ENCODE measurements at places on chromosomes 13 and 19.
A peak's percentile ranks its signal among the peaks of the same experiment; 100 is the strongest.

DNA sequence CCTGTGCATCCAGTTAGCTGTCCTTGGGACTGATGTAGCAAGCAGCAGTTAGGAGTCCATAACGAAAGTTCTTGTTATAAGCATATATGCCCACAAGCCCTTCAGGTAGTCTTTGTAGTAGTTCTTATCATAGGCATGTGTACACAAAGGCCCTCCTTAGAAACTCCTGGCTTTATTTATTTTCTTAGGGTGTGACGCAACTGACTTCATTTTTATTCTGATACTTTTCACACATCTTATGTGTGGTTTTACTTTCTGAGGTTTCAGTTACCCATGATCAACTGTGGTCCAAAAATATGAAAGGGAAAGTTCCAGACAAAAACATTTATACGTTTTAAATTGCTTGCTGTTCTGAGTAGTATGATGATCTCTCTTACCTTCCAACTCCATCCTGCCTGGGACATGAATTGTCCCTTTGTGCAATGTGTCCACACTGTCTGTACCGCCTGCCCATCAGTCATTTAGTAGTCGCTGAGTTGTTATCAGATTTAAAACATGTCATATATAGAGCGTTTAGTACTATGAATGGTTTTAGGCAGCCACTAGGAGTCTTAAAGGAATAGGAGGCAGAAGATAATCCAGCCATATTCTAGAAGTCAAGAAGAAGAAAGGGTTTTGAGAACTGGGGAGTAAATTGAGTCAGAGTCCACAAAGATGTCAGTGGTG lies 19.4 kb downstream of the GPC5 start:
- no peak for DNase-seq

DNA sequence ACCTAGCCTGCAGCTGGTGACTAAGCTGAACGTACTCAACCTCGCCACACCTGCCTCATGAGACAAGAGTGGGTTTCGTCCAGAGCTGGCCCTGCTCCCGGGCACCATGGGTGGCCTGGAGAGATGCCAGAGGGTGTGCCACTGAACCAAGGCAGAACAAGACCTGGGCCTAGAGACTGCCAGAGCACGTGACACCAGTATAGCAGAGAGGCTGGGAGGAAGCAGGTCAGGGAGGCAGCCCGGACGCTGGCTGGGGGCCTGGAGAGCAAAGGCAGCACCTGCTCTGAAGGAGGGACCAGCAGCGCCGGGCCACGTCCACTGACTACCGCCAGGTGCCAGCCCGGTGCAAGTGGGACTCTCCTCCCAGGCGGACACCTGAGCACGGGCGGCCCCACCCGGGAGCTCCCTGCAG lies 7.3 kb upstream of the C13orf46 start:
- DNase-seq = no peak

DNA sequence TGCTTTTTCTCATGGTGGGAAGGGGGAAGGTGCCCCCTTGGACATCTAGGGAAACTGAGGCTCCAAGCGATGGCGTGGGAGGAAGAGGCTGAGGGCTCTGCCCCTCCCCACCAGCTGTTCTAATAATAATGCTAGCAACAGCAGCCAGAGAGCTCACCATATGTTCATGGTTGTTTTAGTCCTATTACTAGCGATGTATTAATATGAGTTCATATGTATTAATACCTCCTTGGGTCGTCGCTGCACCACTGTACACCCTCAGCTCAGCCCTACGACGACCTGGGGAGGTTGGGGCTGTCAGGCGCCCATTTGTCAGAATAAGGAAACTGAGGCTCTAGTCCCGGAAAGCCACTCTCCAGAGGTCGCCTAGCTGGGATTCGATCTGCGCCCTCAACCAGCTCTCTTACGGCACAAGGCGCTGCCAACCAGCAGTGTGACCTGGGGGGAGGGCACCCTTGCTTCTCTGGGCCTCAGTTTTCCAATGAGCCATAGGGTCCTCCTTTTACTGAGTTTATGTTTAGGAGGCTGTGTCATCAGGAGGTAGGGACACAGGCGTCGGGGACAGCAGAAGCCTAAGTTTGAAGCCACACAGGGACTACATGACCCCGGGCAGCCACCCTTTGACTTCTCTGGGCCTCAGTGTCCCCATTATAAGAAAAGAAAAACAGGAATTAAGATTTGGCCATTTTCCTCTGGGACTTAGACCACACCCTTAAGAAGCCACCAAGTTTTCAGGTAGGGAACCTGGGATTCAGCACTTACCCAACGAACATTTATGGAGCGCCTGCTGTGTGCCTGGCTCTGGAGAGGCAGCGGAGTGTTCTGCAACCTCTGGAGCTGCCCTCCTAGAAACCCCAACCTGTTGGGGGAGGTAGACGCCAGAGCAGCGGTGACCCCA lies 664 bp downstream of the MAST3 start:
- DNase-seq = no peak

GRCh38 chr19:13726323-13726722 lies 38.0 kb upstream of the MRI1 start:
- no peak for DNase-seq

- no peak for DNase-seq
These were observed 28.5 kb downstream of the GARRE1 start for GRCh38 chr19:34282611-34283519.

- DNase-seq = no peak
These were observed 11.3 kb downstream of the SOX1 start for GRCh38 chr13:112078216-112078615.

DNA sequence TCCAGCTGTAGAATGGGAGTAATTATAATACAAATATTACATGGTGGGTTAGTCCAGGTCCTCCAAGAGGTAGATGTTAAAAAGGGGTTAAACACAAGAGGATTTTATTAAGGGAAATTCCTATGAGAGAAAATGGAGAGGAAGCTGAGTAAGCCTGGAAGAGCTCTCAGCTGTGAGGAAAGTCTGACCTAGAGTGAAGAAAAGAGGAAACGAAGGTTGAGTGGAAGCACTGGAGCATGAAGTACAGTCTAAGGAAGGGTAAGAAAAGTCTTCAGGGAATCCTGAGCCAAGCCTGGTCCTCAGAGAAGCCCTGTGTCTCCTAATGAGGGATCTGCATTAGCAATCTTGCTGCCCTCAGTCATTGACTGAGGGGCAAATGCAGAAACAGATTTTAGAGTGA lies 506.2 kb downstream of the GPC5 start:
- no peak for DNase-seq

DNA sequence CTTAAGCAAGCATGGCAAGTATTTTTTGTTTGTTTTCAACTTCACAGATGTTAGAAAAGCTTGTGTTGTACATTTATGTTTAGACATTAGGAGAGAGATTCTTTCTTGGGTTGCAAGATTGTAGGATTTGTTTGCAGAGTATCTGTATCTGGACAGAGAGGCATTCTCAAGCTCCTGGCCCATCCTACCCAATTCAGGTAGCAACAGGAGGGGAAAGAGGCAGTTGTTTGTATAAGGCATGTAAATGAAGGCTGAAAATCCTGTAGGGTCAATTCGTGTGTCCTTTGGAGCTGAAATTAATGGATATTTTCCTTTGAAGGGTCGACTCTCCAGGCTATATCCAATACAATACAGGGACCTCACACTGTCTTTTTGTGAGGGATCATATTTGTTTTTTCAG lies 147.3 kb downstream of the KCNRG start:
- no peak for DNase-seq

DNA sequence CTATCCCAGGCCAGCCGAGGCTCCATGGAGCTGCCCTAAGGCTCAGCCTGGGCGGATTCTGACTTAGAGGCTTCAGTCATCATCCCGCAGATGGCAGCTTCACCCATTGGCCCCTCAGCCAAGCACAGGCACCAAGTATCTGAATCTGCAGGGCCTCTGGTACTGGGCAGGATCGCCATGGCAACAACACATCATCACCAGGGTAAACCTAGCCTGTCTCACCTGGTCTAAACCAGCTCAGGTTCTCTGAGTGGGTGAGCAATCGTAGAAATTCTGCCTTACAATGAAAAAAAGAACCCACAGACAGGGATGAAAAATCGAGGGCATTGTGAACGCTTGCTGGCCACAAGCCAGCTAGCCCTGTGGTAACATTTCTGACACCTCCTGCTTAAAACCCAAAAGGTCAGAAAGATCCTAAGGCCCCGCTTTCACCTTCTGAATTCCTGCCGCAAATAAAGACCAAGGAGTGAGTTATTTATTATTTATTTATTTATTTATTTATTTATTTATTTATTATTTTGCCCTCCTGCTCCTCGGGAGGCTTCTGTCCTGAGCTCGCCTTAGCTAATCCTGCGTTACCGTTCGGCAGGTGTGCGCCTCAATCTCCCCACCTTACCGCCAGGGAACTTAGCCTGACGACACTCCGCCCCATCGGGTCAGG lies 12.0 kb upstream of the CEACAM21 start:
- no peak for DNase-seq

- DNase-seq = no peak
These were observed 19.8 kb upstream of the NAPA start for GRCh38 chr19:47534628-47535027.

- DNase-seq = no peak
These were observed 428.6 kb downstream of the RFC3 start for GRCh38 chr13:34246511-34246910.

- no peak for DNase-seq
These were observed 359.7 kb downstream of the IRS2 start for GRCh38 chr13:109426690-109426990.

DNA sequence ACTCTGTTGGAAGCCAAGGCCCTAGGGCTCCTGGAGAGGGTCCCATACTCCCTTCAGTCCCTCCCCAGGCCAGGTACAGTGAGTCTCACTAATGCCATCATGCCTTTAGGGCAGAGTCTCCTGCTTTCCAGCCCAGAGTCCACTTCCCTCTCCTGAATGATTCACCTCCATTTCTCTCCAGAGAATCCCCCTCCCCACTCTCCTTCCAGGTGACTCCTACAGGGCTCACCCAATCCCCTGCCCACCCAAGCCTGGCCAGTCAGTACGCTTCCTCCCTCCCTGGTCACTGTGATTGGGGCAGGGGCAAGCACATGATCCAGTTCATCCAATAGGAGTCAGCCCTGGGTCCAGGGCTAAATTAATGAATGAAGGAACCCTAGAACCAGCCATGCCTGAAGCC lies 35.0 kb upstream of the PNMA8B start:
- no peak for DNase-seq

GRCh38 chr19:15669891-15670290 lies 3.0 kb upstream of the CYP4F12 start:
- DNase-seq = no peak

DNA sequence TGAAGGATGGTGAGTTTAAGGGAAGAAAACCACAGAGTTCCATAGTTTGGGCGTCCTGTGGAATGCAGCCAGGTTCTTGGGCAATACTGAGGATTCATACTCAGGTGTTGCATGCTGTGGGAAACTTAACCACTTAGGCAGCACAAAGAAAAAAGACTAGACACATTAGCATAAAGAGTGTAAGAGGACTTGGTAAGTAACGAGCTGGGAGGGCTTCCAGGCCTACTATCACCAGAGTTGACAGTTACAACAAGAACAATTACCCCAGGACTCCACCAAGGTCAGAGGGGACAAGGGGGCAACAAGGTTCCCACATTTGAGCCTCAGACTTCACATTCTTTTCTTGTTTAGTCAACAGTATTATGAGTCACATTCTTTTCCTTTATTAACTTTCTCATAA lies 33.2 kb downstream of the KCTD12 start:
- peak; percentile 86 for DNase-seq

DNA sequence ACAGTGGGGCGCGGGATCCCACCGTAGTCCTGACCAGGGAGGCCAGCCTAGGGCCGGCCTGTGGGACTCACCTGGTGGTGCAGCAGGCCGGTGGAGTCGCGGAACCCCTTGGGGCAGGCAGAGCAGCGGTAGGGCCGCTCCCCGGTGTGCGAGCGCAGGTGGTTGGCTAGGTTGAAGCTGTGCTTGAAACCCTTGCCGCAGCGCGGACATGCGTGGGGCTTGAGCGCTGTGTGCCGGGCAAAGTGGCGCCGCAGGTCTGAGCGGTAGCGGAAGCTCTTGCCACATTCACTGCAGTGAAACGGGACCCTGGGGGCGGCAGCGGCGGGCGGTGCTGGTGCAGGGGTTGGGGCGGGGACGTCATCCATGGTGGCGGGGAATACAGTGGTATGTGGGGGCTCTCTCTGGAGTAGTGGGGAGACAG lies 1.8 kb downstream of the FIZ1 start:
- DNase-seq = no peak

GRCh38 chr19:54600212-54600611 lies 6.8 kb downstream of the LILRA1 start:
- no peak for DNase-seq

- no peak for DNase-seq
These were observed 276.9 kb upstream of the SGCG start for GRCh38 chr13:22903925-22904324.

DNA sequence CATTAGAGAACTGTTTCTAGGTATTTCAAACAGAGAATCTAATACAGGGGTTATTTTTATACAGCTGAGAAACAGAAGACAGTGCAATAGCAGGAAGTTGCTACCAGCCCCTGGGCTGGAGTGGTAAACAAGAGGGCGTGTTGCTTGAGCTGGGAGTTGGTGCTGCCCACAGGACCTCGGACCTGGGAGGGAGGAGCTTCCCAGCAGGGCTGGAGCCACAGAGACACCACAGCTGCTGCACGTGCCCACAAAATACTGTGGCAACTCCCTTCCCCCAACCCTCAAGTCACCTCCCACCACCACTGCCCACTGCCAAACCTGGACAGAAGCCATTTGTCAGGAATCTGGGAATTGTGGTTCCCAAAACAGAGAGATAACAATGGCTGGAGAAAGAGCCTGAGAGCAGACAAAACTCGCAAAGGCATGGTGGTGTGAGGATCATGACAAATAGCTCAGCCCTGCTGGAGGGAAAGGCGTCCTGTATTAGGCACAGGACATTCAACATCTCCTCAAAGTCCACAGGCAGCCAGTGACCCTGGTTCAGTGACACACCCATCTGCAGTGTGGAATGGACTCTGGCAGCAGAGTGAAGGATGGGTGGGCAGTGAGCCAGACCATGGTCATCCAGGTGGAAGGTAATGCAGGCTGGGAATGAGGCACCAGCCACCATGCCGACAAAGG lies 57.2 kb downstream of the SPATA13 start:
- DNase-seq = no peak
